ENCODE measurements at places on chromosomes 6 and 20.

DNA sequence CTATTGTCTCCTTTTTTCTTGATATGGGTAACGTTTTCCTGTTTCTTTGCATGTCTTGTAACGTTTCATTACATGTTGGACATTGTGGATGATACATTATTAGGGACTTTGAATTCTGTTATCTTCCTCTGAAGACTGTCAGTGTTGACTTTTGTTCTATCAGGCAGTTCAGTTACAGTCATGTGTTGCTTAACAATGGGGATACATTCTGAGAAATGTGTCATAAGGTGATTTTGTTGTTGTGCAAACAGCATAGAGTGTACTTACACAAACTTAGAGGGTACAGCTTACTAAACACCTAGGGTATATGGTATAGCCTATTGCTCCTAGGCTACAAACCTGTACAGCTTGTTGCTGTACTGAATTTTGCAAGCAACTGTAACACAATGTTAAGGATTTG is 64.7 kb downstream of the AK9 start:
- no peak for DNase-seq

GRCh38 chr6:35149891-35150566 is 8.9 kb upstream of the TCP11 start:
- no peak for DNase-seq

- no peak for DNase-seq
Observed at GRCh38 chr20:62553136-62553837, 77.5 kb upstream of the GATA5 start.

DNA sequence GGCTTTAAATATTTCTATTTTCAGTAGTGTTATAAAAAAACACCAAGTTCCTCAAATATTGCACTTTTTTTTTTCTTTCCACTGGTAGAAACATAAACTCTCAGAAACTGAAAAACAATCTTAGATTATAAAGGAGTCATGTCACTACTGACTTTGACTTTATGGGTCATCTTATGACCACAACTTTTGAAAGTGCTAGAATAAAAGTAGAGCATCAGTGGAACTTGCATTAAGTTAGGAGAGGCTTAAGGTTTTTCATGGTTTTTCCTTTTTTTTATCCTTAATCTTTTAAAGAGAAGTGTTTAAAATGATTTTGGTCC is 56.6 kb upstream of the SUPT3H start:
- no peak for DNase-seq

DNA sequence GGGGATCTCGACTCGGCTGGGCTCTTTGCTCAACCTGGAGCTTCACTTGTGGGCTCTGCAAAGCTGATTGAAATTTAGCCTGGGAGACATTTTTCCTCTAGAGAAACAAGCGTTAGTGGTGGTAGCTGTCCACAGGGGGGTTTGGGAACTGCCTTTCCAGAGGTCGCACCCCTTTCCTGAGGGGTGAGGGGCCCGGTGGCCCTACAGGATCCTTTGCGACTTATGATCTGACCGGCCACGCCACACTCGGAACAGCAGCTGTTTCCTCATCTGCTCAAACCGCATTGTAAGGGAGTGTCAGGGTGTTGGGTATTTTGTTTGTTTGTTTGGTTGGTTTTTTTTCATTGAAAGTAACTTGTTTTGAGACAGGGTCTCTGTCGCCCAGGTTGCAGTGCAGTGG is 21.0 kb downstream of the PNLDC1 start:
- no peak for DNase-seq

- no peak for DNase-seq
Observed at GRCh38 chr20:10483691-10484090, 48.6 kb downstream of the SLX4IP start.

GRCh38 chr6:162177746-162178145 is 549.8 kb downstream of the PRKN start:
- peak; percentile 49 for DNase-seq

GRCh38 chr6:14353798-14354197 is 236.2 kb downstream of the CD83 start:
- no peak for DNase-seq

DNA sequence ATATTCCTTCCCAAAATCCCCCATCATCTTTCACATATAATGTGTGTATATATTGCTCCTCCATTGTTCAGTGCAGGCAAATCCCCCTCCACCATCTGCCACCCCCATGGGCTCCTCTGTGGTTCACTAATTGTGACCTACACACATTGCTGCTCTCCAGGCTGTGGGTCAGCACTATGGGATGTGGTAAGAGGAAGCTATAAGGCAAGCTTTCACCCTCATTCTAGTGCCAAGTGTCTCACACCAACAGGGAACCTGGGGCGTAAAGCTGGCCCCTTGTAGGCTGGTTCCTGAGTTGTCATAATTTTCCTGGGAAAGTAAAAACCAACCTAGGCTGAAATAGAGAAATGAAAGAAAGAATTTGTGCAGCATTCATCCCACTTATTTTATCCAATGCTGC is 16.8 kb downstream of the FKBP1A start:
- DNase-seq, result no peak

DNA sequence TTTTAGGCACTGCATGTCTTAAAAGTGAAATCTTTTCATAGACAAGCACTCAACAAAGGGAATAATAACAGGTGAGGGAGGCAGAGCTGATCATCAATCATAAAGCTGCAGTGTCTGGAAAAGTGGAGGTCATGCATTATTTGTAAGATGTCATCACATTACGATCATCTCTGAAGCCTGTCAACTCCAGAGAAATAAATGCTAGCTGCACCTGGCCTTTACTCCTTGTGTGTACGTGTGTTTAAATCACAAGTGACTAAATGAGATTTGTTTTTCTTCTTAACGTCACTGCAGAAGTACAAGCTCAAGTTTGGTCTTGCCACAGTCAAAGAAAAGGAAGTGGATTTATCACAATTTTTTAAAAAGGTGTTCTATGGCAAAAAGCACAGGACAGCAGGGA is 275.5 kb upstream of the SGK1 start:
- DNase-seq, result no peak

DNA sequence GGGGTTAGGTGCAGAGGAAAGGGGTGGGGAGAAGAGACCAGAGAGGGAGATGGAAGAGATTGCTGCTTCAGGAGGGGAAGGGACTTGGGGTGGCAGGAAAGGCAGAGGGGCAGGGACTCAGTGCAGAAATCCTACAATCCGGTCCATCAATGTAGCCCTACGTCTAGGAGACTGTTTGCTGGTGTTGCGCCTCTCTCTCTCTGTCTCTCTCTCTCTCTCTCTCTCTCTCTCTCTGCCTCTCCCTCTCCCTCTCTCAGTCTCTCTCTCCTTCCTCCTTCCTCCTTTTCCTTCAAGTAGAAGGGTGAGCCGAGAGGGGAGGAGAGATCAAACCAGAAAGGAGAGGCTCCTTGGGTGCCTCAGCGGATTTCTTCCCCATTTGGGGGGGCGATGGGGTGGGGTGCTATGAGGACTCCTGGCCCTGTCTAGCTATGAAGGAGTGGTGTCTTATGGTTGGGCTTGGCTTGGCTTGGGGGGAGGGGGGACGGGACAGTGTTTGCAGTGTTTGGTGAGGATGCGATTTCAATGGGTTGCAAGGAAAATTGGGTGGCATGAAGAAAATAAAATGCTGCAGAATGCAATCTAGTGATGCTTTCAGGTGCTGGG is 181.2 kb downstream of the TBXT start:
- no peak for DNase-seq

DNA sequence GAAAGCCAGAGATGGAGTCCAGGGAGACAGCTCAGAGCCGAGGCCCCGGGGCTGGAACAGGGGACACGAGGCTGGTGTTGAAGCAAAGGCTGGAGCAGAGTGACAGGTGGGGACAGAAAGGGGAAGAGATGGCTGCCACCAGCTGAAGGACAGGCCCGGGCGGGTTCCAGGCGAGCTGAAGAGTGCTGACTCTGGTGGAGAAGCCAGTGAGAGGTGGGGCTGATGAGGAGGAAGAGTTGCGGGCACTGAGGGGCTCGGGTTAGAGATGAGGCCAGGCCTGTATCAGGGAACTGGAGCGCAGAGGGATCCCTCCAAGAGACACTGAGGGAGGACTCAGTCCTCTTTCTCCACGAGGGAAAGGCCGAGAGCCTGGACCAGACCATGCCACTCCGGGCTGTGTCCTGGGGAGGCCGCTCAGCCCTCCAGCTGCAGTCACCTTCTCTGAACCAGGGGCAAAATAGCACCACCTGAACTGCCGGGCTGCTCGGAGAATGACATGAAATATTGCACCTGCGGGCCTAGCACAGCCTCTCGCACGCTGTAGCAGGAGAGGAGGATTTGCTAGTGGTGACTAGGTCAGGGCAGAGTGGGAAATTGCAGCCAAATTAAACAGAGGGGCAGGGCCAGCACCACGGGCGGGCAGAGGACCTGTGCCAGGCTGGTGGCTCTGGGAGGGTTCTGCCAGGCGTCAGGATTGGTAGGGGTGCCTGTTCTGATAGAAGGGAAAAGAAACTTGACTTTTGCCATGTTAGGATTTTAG is 175.9 kb downstream of the ZDHHC14 start:
- no peak for DNase-seq

GRCh38 chr20:57704245-57704644 is 5.6 kb downstream of the PMEPA1 start:
- DNase-seq, result no peak

- DNase-seq, result peak; percentile 48
Observed at GRCh38 chr6:82704045-82704444, 340.4 kb downstream of the TPBG start.

- no peak for DNase-seq
Observed at GRCh38 chr6:106659859-106660258, 30.5 kb downstream of the QRSL1 start.

DNA sequence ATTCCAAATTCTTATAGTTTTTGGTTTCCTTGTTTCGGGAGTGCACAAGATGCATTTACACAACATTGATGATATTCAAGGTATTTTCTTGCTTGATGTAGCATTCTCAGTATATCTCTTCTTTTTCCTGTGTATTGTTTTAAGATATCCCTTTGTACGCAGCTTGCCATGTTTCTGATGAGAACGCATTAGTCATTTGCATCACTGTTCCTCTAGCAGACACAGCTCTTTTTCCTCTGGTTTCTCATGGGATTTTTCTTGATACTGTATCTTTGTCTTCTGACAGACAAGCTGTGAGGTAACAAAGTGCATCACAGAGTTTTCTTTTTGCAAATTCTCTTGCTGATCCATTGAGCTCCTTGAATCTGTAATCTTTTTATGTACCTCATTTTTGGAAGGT is 146.4 kb downstream of the SLC22A3 start:
- no peak for DNase-seq

DNA sequence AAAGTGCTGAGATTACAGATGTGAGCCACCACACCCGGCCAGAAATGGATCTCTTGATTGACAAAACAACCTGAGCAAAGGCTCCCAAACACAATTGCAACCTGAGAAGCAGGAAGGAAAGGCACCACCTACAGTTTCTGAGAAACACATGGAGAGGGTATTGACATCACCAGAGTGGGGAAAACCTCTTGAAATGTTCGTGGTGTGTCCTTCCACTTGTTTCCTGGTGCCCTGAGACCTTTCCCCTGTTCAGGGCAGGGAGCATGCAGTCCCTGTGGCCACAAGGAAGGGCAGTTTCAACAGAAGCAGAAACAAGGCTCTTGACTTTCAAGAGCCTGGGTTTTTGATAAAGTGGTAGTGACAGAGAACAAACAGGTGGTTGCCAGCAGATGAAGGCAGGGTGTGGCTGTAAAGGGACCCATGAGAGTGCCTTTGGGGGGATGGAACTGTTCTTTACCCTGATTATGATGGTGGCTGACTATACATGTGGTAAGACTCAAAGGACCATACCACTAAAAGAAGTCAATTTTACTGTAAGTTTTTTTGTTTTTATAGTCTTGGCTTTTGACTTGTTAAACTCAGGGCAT is 3.2 kb upstream of the BPIFA1 start:
- no peak for DNase-seq

DNA sequence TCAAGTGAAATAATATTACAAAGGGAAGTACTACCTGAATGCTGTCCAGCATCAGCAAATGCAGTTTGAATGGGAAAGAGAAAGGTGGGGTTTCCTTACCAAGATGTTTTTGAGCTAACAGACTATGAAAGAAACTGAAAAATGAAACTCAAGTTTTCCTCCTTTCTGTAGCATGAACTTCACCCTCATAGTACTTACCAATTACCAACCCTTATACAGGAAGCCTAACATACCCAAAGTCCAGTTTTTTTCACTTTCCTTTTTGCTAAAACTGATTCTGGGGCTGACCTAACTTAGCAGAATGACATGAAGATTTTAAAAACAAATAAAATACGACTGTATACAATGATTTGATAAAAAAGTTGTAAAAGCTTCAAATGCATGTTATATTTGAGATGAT is 5.2 kb downstream of the ZNFX1 start:
- no peak for DNase-seq

DNA sequence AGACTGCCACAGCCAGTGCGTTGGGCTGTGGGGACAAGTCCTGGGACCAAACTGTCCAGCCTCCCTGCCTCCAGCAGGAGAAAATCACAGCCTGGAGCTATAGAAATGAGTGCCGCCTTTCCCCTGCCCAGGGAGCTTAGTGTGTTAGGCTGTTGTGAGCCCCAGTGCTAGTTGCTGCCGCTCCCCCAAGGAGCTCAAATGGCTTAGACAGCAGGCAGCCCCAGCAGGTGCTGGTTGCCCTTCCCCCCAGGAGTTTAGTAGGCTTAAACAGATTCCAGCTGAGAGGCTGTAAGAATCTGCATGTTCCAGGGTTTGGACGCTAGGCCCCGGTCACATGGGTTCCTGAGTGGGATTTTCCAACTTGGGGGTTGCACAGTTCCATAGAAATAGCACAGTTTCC is 27.2 kb upstream of the HMGN3 start:
- no peak for DNase-seq

DNA sequence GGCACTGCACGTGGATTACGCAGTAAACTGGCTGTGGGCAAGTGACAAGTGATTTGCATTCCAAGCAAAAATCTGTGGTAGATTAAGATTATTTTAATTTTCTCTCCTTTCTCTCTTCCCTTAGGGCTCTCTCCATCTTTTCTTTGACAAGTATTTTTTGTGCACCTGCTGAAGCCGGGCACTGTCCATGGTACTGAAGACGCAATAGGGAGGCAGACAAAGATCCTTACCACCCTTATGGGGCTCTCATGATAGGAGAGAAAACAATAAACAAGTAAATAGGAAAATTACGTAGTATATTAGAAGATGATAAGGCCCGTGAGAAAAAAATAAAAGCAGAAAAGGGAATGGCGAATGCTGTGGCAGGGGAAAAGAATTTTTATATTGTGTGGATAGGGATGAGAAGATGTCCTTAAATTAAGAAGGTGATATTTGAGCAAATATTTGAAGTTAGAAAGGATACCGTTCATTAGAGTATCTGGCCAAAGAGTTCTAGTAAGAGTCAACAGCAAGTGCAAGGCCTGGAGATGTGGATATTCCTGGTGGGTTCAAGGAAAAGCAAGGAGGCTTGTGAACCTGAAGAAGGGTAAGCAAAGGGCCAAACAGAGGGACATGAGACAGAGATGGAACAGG is 146.0 kb downstream of the LAMP5 start:
- DNase-seq, result peak; percentile 1

DNA sequence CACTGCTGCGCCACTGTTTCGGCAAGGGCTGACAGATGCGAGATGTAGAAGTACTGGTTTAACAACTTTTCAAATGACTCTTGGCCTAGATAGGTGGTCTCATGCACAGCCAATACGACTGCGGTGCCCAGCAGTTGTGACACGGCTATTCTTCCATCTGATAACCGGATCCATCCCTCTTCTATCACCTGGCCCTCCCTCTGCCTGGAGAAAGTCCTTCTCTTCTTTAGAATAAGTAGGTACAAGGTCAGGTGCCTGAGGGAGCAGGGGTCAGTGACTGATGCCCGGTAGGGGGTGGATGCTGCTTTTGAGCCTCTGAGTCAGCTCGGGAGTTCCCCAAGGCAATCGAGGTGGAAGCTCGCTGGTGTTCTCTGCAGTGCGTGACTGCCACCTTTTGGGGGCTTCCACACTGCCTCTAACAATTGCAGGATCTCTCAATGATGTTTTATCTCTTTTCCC is 166.8 kb upstream of the GRIK2 start:
- DNase-seq, result peak; percentile 45
